ENCODE measurements at places on chromosomes 1 and 21.

DNA sequence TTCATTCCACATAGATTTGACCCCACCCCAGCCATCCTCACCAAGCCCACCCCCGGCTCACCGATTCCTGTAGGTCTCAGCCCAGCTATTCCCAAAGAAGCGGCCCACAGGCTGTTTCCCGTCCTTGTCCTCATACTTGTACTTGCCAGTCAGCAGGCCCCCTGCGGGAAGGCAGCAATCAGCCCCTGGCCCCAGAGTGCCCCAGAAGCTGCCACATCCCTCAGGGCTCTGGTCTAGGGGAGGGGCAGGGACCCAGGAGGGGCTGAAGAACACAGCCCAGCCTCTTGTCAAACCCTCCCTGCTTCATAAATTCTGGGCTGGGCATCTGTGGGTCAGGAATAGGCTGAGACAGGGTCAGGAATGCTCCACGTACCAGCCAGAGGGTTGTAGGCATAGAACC, 5.0 kb downstream of the AKR7A2 start:
- DNase-seq, result no peak

GRCh38 chr1:9363061-9363471, 70.4 kb downstream of the SPSB1 start:
- peak; percentile 25 for DNase-seq

DNA sequence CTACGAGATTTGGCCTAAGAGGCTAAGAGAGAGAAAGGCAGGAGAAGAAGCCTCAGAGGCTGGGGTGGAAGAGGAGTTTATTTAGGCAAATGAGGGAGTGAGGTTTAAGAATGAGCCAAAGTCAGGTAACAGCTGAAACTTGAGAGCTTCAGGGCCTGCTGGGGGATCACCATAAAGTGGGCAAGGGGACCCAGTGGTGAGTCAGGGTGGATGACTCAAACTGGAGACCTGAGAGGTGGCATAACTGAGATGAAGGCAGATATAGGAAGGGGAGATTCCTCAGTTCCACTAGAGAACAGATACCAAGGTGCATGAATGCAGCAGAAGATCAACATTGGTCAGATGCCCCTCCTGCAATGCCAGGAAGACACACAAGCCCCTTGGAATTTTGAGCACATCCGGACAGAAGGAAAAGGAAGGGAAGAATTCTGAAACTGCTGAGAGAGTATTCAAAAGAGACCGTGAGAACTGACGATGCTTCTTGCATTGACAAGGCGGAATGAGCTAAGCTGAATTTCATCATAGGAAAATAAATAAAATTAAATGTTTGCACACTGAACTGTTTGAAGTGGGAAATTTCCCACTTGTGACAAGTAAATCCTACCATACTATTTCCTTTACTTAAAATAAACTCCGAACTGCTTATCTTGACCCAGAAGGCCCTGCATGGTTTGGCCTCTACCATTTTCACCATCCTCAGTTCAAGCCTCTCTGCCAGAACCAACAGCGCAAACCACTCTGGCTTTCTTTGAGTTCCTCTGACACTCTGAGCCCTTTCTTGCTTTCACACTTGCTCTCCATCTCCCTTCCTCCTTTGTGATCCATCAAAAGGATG, 94.1 kb downstream of the NMNAT2 start:
- no peak for DNase-seq

DNA sequence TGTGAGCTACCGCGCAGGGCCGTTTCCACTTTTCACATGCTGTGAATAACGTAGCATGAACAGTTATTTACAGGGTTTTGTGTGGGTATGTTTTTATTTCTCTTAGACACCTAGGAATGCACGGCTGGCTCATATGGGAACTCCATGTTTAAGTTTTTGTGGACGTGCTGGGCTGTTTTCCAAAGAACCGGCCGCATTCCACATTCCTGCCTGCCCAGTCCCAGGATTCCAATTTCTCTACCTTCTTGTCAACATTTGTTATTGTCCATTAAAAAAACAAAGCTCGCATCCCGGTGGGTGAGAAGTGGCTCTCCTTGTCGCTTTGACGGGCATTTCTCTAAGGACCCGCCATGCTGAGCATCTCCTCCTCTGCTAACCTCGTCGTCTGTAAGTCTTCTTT, 47.1 kb upstream of the LRRC3 start:
- DNase-seq, result no peak
